ENCODE measurements at places on chromosomes 1 and 21.

- no peak for DNase-seq
Measured at GRCh38 chr21:43835861-43836260, 29.2 kb upstream of the AGPAT3 start.

DNA sequence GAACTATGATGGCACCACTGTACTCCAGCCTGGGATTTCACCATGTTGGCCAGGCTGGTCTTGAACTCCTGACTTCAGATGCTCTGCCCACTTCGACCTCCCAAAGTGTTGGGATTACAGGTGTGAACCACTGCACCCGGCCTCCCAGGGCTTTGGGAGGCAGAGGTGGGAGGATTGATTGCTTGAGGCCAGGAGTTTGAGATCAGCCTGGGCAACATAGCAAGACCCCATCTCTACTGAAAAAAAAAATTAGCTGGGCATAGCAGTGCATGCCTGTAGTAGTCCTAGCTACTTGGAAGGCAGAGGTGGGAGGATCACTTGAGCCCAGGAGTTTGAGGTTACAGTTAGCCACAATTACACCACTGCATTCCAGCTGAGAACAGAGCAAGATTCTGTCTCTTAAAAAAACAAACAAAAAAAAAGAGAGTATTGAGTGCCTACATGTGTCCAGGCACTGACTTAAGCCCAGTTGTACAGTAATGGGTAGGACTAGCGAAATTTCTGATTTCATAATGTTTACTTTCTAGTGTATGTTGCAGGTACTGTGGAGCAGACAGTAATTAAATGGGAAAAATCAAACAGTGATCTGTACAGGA lies 4.2 kb downstream of the MANEAL start:
- DNase-seq: no peak

GRCh38 chr1:116947092-116947860 lies 37.6 kb downstream of the PTGFRN start:
- DNase-seq: no peak

DNA sequence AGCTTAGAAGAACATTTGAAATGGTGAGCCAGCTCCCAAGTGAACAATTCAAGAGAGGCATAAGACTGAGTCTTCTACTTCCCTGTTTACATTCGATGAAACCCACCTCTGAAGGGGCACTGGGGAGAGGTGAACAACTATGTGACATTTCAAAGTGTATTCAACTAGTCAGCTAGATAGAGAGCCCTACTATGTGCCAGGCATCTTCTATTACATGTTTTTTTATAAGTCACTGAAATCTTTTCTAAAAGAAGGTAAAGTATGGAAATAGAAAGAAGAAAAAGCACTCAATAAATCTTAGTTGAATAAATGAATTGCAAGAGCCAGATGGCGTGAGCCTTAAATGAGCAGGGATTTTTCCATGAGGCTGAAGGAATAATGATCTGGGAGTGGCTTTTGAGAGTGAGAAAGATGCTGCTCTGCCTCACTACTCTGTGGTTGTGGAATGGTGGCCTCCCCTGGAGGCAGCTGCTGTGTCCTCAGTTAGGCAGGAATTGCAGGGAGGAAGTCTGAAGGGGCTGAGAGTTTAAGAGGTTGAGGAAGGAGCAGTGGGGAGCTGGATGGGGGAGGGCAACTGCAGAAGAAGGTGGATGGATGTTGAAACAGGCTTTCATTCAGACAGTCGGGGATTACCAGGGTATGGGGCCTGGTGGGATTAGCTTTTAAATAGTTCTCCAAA lies 10.4 kb upstream of the PTPRF start:
- no peak for DNase-seq

- no peak for DNase-seq
Measured at GRCh38 chr1:67100833-67101232, 33.9 kb downstream of the C1orf141 start.

GRCh38 chr1:44049839-44050238 lies 18.6 kb upstream of the SLC6A9 start:
- no peak for DNase-seq

GRCh38 chr21:14947613-14948160 lies 117.1 kb downstream of the NRIP1 start:
- DNase-seq: no peak

- DNase-seq: no peak
Measured at GRCh38 chr1:21620496-21620895, 48.7 kb downstream of the RAP1GAP start.

DNA sequence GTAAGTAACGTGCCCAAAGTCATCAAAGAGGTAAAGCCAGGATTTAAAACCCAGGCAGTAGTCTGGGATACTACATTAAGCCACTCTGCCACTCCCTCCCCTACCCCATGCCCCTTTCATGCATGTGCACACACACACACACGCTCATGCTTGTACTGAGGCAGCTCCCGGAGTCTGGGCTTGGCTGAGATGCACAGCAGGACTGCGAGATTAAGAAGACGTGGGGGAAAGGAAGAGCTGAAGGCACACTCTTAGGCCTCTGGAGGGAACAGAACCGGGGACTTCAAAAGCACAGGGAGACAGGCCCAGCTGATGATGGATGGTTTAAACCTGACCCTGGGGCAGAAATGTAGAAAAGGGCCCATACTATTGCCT lies 98.3 kb downstream of the GLIS1 start:
- DNase-seq: no peak

- DNase-seq: no peak
Measured at GRCh38 chr1:169133801-169134502, 27.5 kb downstream of the ATP1B1 start.

DNA sequence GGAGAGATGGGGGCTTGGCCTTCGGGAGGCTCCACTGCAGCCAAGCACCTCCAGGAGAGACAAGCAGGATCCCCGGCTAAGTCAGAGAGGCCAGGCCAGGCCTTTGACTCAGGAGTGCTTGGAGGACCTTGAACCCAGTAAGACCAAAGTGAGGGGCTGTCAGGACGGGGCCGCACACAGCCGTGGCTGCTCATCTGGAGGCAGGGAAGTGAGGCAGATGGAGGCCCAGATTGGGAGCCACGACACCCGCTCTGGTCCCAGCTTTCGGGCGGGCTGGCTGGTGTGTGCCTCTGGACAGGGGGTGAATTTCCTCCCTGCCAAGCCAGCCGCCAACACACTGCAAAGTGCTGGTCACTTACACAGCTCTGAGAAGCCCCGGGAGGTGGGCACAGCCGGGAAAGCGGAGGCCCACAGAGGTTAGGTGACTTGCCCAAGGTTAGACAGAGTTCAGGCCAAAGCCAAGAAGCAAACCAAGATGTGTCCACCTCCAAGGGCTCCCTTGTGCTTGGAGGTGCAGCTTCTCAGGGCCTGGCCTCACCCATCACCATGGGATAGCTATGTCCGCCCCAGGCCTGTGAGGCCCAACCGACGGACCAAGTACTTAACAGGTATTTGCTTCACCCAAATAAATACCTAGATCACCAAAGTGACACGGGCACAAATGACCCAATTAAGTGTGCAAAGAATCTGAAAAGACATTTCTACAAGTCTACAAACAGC lies 58.3 kb downstream of the CHD5 start:
- no peak for DNase-seq

- DNase-seq: no peak
Measured at GRCh38 chr1:64757213-64757612, 12.3 kb downstream of the RAVER2 start.

DNA sequence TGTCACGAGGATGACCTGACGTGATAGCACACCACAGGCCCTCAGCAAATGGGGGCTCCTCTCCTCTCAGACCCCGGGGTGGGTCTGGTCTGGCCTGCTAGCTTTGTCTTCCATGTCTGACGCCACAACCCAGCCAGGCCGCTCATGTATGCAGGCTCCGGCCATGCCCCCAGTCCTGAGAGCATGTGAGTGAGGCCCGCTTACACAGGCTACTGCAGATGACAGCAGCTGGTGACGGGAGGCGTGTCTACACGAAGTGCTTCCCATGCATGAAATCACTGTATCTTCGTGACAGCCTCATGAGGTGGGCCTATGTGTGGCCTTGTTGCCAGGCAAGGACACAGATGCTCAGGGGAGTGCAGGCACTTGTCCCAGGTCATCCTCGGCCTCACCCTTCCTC lies 16.4 kb downstream of the WNT4 start:
- no peak for DNase-seq

- DNase-seq: no peak
Measured at GRCh38 chr1:171845998-171846397, 4.7 kb downstream of the DNM3 start.

GRCh38 chr1:247210376-247211117 lies 38.7 kb upstream of the ZNF124 start:
- peak; percentile 86 for DNase-seq

- no peak for DNase-seq
Measured at GRCh38 chr21:42409366-42409765, 5.7 kb downstream of the UBASH3A start.

GRCh38 chr1:40673452-40673851 lies 8.0 kb upstream of the RIMS3 start:
- DNase-seq: no peak

DNA sequence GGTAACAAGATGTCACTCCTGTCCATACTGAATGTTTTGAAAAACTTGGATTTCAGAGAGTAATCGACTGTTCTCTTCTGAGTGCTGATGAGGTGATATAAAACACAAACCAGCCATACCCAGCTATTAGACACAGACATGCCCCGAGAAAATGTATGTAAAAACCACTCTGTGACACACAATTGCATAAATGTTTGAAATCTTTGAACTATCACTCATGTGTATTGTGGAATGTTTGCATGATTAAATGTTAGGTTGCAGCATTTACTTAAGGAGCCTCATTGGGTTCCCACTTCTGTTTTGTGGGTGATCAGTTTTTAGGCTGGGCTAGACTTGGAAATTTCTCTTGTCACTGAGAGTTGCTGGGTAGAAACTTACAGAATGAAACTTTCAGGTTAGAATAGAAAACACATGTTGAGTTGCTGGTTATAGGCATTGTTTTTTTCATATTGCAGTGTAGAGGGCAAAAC lies 270.4 kb upstream of the B3GALT2 start:
- DNase-seq: no peak

DNA sequence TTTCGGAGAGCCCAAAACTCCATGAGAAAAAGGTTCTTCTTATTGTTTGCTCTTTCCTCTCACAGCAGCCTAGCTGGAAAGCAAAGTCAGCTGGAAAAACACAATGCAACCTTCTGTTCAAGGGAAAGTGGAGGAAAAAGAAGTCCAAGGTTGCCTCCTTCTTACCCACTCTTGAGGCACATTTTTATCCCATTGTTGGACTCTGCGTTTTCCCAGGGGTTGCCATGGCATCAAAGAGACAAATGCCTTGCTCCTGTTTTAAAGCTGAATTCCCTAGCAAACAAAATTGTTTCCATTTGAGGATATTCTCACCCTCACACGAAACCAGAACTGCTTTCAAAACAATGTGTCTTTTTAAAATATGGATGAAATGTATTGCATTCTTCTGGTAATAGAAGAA lies 45.1 kb upstream of the PALMD start:
- no peak for DNase-seq

DNA sequence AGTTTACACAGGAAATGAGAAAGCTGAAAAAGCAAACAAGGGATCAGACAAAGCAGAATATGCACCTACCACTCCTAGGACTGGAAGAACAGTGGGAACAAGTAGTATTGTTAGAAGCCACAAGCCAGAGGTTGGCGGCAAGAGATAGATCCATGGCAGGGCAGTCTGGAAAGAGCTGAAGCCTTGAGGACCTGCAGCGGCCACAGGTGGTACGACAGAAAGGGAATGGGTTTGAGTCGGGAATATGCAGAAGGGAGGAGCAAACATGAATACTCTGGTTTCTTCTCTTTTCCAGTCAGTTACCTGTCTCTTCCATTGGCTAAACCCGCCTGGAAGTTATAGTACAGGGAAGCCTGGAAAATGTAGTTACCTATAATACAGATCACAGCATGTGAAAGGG lies 3.9 kb upstream of the PCNX2 start:
- DNase-seq: no peak

DNA sequence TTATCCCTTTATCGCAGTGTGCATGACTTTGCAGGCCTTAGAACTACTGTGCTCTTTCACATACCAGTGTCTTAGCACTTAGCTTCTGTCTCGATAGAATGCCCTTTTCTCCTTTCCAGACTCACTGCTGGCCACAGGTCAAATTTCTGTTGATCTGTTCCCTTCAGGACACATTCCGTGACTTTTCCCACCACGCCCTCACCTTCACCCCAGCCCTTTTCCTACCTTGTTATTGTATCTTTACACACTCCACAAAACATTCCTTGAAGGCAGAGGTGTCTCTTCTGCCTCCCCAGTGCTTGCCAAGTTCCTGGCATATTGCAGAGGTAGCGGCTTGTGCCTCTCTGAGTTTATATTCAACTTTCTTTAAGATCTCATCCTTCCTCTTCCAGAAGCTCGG lies 3.7 kb upstream of the IGSF9 start:
- no peak for DNase-seq

DNA sequence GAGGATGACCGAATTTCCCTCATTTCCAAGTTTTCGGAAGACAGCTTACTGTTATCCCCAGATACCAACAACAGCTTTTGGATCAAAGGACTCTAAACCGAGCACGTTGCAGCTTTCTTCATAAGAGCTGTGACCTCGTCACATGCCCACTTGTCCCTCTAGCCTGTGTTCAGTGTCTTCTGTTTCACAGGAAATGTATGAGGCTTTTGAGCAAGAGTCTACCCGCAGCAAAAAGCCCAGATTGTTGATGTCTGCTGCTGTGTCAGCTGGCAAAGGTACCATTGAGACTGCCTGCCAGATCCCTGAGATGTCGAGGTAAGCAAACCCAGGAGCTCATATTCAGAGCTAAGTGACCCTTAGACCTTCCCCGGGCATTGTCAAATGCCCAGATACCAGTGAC lies 24.1 kb downstream of the CHI3L2 start:
- DNase-seq: no peak

GRCh38 chr1:11388617-11389016 lies 90.3 kb upstream of the DISP3 start:
- no peak for DNase-seq

GRCh38 chr1:173134029-173134428 lies 73.1 kb downstream of the TNFSF4 start:
- no peak for DNase-seq

DNA sequence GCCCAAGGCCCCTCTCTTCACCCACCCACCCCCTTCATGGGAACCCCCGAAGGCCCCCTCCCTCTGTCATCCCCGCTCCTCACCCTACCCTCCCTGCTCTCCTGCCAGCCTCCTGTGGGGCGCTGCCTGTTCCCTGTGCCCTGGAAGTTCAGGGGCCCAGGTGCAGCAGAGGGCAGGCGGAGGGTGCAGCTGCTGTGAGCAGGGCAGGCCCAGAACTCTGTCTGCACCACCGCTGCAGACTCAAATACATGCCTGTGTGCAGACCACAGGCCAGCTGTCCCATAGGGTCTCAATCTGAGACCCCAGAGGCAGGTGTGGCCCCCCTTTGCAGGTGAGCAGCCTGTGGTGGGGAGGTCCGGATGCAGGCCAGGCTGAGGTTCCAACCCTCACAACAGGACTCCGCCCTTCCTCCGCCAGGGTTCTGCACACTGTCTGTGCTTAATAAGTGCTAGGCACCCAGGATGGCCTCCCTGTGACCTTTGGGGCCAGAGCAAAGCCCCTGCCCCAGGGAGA lies 62.5 kb downstream of the WNT9A start:
- no peak for DNase-seq

- DNase-seq: no peak
Measured at GRCh38 chr21:21373969-21374368, 375.8 kb downstream of the NCAM2 start.

DNA sequence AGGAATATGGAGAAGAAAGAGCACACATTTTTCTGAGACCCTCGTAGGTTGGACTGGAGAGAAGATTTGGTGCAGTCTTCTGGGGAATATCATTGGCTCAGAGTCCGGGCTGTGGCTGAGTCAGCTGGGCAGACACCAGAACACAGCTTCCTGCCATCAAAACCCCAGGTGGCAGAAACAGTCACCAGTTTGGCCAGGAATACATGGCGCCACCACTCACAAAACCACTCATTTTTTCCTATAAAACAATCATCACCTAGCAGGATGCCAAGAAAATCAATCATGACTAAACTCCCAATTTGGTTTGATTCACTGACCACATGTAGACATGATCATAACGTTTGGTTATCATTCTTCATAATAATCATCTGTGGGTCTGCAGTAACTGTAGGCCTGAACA lies 178.1 kb upstream of the PBX1 start:
- no peak for DNase-seq

Measured in stimulated activated CD8-positive, alpha-beta memory T cell treated with anti-CD3 and anti-CD28 coated beads, Interleukin-4, amount 100 ng/mL, for 1 hour (primary cell).